ENCODE measurements at places on chromosomes 4 and X.
A peak's percentile ranks its signal among the peaks of the same experiment; 100 is the strongest.

DNA sequence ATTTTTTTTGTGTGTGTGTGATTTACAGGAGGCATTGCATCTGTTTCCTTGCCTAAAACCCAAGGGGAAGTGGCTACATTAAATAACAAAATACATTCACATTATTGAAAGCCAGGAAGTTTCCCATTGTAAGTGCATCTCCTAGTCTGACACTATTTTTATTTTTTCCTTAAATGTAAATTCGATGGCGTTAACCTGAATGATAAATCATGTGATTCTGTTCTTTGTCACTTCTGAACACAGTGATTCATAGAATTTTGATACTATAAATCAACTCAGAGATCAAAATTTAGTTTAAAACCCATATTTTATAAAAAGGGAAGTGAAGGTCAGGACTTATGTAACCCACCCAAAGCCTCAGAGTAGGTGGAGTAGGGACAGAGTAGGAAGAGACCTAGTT, 258.1 kb downstream of the GABRG1 start:
- DNase-seq, result no peak

DNA sequence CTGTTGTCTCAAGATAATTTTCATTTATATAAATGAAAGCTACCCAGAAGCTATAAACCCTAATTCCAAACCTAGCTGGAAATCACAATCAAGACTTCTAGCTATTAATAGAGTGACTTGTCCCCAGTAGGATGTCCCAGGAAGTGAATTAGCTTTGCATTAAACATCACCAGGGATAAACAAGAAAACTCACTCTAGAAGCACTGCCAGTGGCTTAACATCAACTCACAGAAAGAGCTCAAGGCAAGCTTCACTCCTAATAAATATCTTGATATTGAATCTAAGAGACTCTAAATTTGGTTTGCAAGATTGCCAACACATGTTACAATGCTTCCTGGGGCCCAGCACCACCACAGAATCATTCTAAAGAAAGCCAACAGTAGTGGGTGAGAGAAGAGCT, 468.7 kb upstream of the FAM241A start:
- no peak for DNase-seq

- DNase-seq, result no peak
Observed at GRCh38 chr4:112093636-112094202, 51.5 kb upstream of the FAM241A start.

GRCh38 chr4:20496068-20496467, 204.2 kb upstream of the PACRGL start:
- DNase-seq, result no peak

DNA sequence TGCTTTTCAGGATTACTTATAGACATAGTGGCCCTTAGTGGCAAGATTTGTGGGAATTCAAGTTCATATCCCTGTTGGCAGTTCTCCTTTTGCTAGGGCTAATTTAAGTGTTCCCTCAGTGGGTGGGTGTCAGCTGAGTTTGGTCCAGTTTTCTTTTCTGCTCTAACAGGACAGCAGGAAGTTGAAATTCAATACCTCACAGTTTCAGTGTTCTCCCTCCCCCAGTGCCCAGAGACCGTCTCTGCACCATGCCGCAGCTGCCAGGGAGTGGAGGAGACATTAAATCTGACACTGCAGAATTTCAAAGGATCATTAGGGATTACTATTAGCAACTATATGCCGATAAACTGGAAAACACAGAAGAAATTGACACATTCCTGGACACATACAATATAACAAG, 50.7 kb downstream of the UBE2NL start:
- no peak for DNase-seq

GRCh38 chr4:155339588-155339987, 37.2 kb downstream of the MAP9 start:
- no peak for DNase-seq

DNA sequence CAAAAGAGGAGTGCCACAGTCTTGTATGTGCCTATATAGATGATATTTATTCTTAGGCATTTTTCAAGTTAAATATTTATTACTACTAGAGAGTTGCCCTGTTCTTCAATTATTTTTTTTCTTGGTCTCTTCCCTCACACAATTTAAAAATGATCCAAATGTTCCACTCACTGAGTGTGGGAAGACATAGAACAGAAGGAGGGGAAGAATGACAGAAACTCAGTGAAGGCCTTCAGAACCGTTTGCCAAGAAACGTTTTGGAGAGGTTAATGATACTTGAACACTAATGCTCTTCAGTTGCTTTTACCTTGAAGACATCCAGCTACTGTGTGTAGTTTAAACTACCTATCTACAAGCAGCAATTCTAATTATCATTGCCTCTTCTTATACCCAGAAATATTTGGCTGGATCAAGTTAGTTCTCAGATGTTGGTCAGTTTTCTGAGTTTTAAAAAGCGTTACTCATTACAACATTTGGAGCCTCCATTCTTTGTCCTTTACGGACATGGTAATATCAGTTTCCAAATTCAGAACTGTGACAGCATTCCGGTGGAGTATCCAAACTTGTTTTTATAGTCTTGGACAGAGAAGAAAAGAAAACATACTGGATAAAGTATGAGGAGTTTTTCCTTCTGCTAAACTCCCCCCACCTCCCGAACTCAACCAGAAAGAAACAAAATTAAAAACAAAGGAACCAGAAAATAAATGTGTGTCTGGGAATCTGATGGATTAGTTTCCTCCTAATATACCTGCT, 389.7 kb downstream of the SPRY1 start:
- DNase-seq, result no peak

- DNase-seq, result no peak
Observed at GRCh38 chr4:7902826-7903225, 36.8 kb downstream of the AFAP1 start.

GRCh38 chrX:17409566-17410290, 34.7 kb downstream of the NHS start:
- no peak for DNase-seq

DNA sequence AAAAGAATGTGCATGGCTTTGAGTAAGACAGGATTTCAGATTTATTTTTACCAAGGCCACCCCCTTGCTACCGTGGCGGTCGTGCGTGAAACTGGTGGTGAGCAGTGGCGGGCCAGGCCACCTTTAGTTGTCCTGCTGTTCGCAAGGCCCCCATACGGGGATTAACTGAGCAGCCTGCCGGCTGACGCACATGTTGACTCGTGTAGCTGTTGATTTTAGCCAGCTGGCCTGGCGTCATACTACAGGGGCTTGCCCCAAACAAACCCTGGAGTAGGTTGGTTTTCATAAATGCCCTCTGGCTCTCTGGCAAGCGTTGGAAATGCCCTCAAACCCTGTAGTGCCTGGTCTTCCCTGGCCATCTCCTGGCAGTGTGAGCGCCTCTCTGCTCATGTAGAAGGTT, 28.4 kb downstream of the WFS1 start:
- no peak for DNase-seq

DNA sequence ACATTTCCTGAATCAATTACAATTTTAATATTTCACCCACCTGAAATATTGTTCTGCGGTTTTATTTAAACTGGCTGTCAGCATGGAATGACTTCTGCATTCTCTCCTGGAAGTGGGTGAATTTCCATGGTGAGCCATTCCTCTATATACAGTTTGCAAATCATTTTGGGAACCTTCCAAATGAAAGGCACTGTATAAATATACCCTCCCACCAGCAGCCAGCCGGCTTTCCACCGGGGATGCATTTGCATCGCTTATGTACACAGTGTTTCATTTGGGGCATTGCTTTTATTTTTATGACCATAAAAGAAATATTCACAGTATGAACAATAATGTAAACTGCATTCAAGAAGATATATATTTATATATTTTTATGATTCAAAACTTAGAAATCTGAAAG, 4.7 kb upstream of the IL1RAPL1 start:
- no peak for DNase-seq

DNA sequence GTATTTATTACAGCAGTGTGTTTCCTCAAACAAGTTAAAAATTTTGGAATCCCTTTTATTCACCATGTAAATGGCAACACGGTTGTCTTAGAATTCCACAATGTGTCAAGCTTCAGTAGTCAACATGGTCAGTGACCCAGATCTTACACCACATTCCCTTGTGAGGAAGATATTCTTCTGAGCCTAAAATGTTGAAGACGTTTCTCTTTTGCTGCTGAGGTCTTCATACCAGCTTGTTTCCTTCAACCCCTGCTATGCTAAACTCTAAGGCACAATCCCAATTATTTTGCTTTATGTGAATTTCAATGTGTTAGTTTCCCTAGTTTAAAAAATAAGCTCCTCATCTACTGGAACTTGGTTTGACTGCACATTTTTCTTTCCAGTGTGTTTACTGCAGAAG, 17.6 kb upstream of the LDB2 start:
- no peak for DNase-seq

DNA sequence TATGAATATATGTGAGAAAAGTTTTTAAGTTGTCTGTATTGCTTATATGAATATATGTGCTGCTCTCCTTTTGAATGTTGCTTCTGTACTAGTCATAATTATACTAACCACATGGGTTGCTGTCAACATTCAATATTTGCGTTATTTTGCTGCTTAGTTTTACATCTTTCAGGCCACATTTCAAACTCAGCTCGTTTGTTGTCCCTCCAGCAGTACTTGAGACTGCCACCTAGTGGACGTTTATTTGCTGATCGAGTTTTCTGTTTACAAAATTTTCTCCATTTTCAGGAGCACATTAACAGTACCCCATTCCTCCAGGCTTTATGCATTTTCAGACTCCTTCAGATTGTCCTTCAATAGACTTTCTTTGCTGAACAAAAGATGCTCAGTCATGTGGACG, 75.8 kb downstream of the NUDT11 start:
- DNase-seq, result peak; percentile 29

GRCh38 chr4:147365396-147365795, 115.5 kb upstream of the EDNRA start:
- DNase-seq, result no peak

DNA sequence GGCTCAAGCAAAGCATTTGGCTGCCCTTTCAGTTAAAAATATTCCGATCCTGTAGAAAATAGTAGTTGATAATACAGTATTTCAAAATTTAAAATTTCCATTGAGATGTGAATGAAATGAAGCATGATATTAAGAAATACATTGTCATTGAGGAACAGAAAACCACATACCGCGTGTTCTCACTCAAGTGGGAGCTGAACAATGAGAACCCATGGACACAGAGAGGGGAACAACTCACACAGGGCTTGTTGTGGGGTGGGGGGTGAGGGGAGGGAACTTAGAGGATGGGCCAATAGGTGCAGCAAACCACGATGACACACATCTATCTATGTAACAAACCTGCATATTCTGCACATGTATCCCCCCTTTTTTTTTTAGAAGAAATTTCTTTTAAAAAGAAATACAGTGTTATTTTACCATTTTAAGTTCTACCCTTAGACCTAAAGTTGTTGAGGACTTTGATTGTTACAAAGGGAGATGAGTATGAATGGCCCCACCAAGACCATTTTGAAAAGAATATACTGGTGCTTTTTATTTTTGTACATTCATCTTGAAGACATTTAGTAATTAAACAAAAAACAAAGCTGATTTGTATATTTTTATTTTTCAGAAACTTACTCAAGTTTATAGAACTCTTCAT, 52.0 kb upstream of the IL13RA1 start:
- no peak for DNase-seq

GRCh38 chr4:107885865-107886264, 45.5 kb upstream of the CYP2U1 start:
- no peak for DNase-seq

DNA sequence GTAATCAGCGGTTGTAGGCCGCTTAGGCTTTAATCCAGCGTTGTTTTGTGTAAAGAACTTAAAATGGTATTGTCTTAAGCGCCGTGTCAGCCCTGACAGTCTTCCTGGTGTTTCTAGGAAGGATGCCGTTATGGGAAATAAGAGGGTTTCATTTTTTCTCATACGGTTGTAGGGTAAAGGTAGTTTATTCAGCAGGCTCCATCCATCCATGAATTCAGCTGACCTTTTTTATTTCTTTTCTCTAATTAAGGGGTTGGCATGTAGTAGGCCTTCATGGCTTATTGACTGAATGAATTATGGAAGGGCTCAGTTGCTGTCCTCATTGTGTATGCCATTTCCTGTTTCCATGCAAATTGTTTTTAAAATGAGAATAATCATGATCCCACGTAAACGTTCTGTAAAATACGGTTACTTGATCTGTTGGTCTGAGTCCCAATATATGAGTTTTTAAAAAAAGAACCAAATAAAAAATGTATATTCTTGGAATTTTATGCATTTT, 693 bp downstream of the OCIAD1 start:
- DNase-seq, result no peak

DNA sequence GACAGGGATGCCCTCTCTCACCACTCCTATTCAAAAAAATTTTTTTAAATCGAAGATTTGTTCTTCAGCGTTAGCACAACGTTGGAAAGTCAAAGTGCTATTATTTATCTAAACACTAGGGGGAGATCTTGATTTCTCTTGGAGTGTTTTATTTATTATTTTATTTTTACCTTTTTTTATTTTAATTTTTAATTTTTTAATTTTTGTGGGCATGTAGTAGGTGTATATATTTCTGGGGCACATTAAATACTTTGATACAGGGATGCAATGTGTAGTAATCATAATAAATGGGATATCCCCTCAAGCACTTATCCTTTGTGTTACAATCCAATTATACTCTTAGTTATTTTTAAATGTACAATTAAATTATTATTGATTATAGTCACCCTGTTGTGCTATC, 37.4 kb upstream of the SLC10A4 start:
- peak; percentile 2 for DNase-seq

GRCh38 chrX:143633461-143634308, 2.2 kb downstream of the SLITRK4 start:
- DNase-seq, result no peak

DNA sequence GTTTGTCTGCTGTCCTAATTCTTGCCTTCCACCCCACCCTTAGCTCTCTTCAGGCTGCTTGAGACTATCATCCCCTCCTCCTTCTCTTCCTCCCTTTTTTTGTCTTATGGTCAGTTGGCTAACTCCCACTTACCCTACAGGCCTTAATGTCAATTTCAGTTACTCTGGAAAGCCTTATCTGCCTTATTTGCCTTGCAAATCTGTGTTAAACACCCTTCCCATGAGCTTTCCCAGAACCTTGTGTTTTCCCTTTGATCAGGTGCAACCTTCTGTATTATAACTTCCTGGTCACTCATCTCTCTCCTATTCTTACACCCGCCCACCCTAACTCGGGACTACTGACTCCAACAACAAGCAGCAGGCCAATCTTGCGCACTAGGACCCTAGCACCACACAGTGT, 74.8 kb downstream of the COX18 start:
- DNase-seq, result no peak

DNA sequence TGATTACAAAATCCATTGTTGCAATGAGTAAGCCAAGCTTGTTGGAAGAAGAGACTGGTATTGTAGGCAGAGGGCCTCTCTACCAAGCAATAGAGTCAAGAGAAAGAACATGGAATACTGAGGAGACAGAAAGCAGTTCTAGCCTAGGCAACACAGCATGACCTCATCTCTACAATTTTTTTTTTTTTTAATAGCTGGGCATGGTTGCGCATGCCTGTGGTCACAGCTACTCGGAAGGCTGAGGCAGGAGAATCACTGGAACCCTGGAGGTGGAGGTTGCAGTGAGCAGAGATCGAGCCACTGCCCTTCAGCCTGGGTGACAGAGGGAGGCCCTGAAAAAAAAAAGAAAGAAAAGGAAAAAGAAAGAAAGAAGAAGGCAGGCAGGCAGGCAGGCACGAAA, 11.7 kb upstream of the ZBTB33 start:
- no peak for DNase-seq
